Hepatocyte (in vitro differentiated cells): ENCODE measurements at places on chromosomes 13 and 19. TPM values are rescaled to one million over a fixed set of nuclear protein-coding genes. Genes with fewer than 3 reads are reported as not detected.

The UBE2L5 gene
- not detected in 2 replicates for polyA plus RNA-seq

The ZNF548 gene
- polyA plus RNA-seq = 8.1 and 9.3 TPM in 2 replicates

The SHANK1 gene
- polyA plus RNA-seq = 0.56 and 1.4 TPM in 2 replicates

The LRFN3 gene
- polyA plus RNA-seq = 15.6 and 19.2 TPM in 2 replicates

The SIX5 gene
- 12.6 and 15.6 TPM in 2 replicates for polyA plus RNA-seq

GRCh38 chr19:48556163-48556562 lies 4.2 kb downstream of the SULT2B1 start:
- H3K4me3 ChIP-seq = no peak overlapping the region
- DNase-seq = peak; percentile 82
- peaks cover 18% of the 10 kb centered on the region for H3K4me1 ChIP-seq
- H3K36me3 ChIP-seq = no peaks in the 10 kb centered on the region

GRCh38 chr13:99758460-99759162 lies 213.0 kb downstream of the ZIC5 start:
- no peaks in the 10 kb centered on the region for H3K27me3 ChIP-seq
- H3K27ac ChIP-seq = no peak overlapping the region
- DNase-seq = no peak

- H3K4me1 ChIP-seq = no peaks in the 10 kb centered on the region
- H3K27ac ChIP-seq = no peak overlapping the region
- peak; percentile 61 for DNase-seq
- no peaks in the 10 kb centered on the region for H3K27me3 ChIP-seq
Observed at GRCh38 chr19:2461751-2462634, 5.2 kb upstream of the LMNB2 start.

DNA sequence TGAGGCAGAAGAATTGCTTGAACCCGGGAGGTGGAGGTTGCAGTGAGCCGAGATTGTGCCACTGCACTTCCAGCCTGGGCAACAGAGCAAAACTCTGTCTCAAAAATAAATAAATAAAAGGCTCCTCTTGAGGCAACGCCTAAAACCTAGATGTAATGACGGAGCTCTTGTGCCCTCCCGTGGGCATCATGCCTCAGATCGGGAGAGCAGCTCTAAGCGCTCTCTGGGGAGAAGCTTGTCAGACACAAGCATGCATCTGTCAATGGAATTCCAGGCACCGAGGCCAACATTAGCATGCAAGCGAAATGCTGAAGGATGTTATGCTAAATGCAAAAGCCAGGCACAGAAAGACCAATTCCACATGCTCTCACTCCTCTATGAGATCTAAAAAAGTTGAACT lies 45.6 kb upstream of the MRI1 start:
- H3K36me3 ChIP-seq = no peaks in the 10 kb centered on the region
- no peaks in the 10 kb centered on the region for H3K27me3 ChIP-seq
- no peaks in the 10 kb centered on the region for H3K4me1 ChIP-seq
- no peak overlapping the region for H3K4me3 ChIP-seq

DNA sequence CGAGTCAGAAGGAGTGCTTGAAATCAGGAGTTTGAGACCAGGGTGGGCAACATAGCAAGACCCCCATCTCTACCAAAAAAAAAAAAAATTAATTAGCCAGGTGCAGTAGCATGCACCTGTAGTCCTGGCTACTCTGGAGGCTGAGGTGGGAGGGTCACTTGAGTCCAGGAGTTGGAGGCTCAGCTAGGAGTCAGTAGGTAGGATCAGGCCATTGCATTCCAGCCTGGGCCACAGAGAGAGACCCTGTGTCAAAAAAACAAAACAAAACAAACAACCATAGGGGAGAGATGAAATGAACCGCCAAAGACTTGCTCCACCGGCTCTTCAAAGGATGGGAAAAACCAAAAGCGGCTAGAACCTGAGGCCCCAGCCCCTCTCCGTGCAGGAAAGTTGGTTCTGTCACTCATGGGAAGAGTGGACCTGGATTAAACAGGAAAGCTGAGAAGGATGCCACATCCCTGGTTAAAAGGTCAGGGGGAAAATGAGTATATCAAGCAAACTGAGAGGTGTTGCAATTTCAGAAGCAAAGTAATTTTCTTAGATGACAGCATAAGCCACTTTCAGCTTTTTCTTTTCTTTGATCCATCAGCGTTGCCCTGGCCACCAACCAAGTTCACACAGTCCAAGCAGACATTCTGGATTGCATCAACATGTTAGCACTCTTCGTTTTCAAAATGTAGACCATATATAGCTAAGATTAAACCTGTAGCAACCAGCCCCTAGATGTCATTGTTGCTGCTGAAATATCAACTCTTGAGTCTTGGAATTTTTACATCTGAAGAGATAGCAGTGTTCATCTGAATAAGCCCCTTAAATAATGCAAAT lies 8.9 kb upstream of the ZNF507 start:
- H3K27ac ChIP-seq = no peak overlapping the region
- H3K27me3 ChIP-seq = peaks cover 7% of the 10 kb centered on the region
- H3K4me1 ChIP-seq = no peaks in the 10 kb centered on the region
- no peaks in the 10 kb centered on the region for H3K36me3 ChIP-seq
- H3K4me3 ChIP-seq = no peak overlapping the region
- DNase-seq = peak; percentile 32

GRCh38 chr19:19423322-19423721 lies 17.8 kb downstream of the GATAD2A start:
- DNase-seq = no peak
- no peak overlapping the region for H3K27ac ChIP-seq
- no peaks in the 10 kb centered on the region for H3K27me3 ChIP-seq
- no peak overlapping the region for H3K4me3 ChIP-seq

DNA sequence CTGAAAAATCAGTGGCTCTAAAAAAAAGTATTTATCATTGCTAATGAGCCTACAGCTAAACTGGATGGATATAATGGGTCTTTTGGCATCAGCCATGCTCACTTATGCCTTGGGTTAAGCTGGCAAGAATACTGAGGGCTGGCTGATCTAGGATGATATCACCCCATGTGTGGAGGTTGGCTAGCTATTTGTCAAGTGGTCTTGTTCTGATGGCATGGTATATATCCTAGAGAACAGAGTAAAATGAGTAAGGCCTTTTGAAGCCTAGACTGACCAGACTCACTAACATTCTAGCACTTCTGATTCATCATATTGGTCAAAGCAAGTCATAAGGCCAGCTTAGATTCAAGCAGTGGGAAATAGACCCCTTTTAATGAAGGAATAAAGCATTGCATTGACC lies 383.0 kb downstream of the SLITRK1 start:
- H3K27me3 ChIP-seq = no peaks in the 10 kb centered on the region
- H3K4me3 ChIP-seq = no peak overlapping the region
- no peaks in the 10 kb centered on the region for H3K36me3 ChIP-seq
- no peak for DNase-seq
- H3K4me1 ChIP-seq = no peaks in the 10 kb centered on the region
- H3K27ac ChIP-seq = no peak overlapping the region

- peaks cover 14% of the 10 kb centered on the region for H3K4me1 ChIP-seq
- no peaks in the 10 kb centered on the region for H3K36me3 ChIP-seq
- peak within 1 kb of the TSS; percentile 98 for H3K27ac ChIP-seq
- no peak for DNase-seq
- no peaks in the 10 kb centered on the region for H3K27me3 ChIP-seq
Observed at GRCh38 chr13:43879755-43880181, at the start of gene LACC1. LACC1 (plus strand) TSS chr13:43879904; CDS start chr13:43880986, 1,082 bp downstream.

DNA sequence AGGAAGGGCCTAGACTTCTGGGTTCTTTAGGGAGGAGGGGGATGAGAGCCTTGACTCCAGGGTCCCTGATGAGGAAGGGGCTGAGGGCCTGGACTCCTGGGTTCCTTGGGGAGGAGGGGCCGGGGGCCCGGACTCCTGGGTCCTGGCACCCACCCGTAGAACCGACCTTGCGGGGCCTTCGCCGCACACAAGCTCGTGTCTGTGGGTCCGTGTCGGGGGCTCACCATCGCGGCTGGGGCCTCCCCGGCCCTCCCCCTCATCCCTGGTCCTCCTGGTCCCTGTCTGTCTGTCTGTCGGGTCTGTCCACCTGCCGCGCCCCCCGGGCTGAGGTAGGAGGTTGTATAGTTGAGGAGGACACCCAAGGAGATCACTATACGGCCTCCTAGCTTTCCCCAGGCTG lies 662 bp upstream of the SPACA6 start:
- peaks cover 12% of the 10 kb centered on the region for H3K4me1 ChIP-seq
- no peak overlapping the region for H3K4me3 ChIP-seq
- H3K36me3 ChIP-seq = no peaks in the 10 kb centered on the region
- no peak overlapping the region for H3K27ac ChIP-seq
- DNase-seq = no peak

GRCh38 chr13:24032674-24033073 lies 127.8 kb upstream of the SPATA13 start:
- H3K4me1 ChIP-seq = peaks cover 29% of the 10 kb centered on the region
- no peak for DNase-seq
- no peak overlapping the region for H3K4me3 ChIP-seq
- H3K27ac ChIP-seq = peak overlapping the region; percentile 48

DNA sequence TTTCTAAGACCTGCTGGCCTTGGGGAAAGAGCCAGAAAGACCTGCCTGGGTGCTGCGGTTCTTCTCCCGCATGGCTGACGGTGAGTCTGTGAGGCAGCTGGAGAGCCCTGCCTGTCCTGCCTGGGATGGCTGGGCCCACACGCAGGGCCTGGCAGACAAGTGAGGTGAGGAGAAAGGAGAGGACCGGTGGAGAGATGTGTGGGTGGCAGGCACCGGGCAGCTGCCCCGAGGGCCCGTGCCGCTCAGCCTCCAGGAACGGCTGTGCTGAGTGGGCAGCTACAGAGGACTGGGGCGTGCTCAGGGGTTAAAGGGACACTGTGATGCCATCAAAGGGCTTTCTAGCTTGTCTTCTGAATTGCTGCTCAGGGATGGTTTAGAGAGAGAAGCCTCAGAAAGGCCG lies 53.8 kb downstream of the MLLT1 start:
- no peaks in the 10 kb centered on the region for H3K4me1 ChIP-seq
- no peak overlapping the region for H3K4me3 ChIP-seq
- H3K36me3 ChIP-seq = no peaks in the 10 kb centered on the region
- H3K27me3 ChIP-seq = no peaks in the 10 kb centered on the region

DNA sequence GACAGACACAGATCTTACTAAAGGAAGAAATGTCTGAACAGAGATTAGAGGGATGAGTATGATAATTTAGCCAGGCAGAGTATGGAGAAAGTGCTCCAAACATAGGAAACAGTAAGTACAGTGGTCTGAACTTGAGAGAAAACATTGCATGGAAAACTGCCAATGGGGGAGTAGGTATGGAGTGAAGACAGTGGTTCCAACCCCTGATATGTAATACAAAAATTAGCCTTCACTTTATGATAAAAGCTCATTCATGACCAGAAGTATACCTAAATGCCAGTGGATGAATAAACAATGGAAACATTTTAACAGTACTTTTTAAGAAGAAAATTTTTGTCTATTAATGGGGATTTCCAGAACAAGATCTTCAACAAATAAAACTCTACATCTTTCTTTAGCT lies 334.0 kb downstream of the DIAPH3 start:
- H3K4me3 ChIP-seq = no peak overlapping the region
- no peaks in the 10 kb centered on the region for H3K4me1 ChIP-seq
- H3K27me3 ChIP-seq = no peaks in the 10 kb centered on the region

DNA sequence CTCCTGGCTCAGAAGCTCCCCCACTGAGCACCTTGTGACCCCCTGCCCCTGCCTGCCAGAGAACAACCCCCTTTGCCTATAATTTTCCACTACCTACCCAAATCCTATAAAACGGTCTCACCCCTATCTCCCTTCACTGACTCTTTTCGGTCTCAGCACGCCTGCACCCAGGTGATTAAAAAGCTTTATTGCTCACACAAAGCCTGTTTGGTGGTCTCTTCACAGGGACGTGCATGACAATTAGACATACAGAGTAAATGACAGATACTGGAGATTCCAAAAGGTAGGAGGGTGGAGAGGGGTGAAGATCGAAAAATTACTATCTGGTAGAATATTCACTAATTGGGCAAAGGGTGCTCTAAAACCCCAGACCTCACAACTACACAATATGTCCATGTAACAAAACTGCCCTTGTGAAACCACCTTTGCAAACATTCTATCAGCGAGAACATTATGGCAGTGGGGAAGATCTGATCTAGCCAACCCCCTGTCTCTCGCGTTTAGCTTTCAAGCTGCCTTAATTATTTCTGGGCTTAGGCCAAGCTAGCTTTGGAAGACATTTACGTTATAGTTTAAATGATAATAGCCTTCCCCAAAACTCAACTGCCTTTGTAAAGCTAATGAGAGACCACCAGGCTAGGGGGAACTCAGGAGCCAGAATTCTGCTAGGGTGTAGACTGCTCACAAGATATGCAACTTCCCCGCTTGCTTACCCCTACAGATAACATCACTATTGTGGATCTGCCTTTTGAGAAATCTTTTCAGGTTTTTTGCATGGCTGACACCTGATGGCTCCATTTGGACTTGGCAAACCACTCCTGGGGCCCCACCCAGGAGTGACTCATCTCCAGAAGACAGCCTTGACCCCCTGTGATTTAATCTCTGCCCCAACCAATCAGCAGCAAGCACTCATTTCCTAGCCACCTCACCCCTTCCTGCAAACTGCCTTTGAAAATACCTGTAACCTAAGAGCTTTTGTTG lies 1534.0 kb upstream of the SPRY2 start:
- no peak overlapping the region for H3K4me3 ChIP-seq
- peak; percentile 4 for DNase-seq
- H3K27ac ChIP-seq = no peak overlapping the region
- no peaks in the 10 kb centered on the region for H3K36me3 ChIP-seq

- no peaks in the 10 kb centered on the region for H3K36me3 ChIP-seq
- DNase-seq = no peak
- peaks cover 22% of the 10 kb centered on the region for H3K27me3 ChIP-seq
- H3K27ac ChIP-seq = no peak overlapping the region
- H3K4me3 ChIP-seq = no peak overlapping the region
Observed at GRCh38 chr19:53897459-53897858, 11.6 kb upstream of the CACNG7 start.

DNA sequence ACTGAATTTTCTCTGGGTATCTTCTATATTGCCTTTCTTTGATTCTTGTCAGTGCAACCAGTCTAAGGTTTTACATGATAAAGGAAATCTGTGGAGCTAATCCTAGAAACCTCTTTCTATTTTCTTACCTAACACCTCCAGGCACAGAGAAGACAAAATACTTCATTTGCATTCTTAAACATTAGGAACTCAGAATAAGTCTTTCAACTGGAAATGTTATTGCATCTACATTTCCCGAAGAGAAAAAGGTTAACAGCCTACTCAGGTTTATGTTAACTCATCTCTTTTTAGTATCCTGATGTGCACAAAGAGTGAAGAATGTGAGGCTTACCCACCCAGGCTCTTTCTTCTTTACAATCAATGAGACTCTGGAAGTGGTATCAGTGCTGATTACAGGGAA lies 106.7 kb downstream of the PCCA start:
- H3K36me3 ChIP-seq = no peaks in the 10 kb centered on the region
- no peak for DNase-seq
- H3K27me3 ChIP-seq = no peaks in the 10 kb centered on the region
- no peaks in the 10 kb centered on the region for H3K4me1 ChIP-seq
